ENCODE measurements at places on chromosomes 11 and 22.
A peak's percentile ranks its signal among the peaks of the same experiment; 100 is the strongest.

- DNase-seq, result no peak
Measured at GRCh38 chr11:72574548-72575460, 99.4 kb downstream of the PDE2A start.

DNA sequence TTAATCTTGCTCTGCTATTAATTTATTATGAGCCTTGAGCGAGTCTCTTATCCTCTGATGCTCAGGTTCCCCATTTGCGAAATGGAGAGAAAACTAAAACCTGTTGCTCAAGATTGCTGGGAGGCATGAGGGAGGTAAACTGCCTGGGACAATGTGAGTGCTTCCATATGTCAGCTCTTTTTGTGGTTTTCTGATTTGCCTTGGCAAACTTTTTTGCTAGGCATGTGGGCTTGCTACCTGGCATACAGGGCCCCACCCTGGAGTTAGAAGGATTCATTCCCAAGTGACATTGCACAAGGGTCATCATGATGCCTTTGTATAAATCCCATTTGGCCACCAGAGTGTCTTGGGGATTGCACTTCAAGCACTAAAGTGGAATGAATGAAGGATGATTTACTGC lies 22.4 kb downstream of the TSPAN18 start:
- no peak for DNase-seq

DNA sequence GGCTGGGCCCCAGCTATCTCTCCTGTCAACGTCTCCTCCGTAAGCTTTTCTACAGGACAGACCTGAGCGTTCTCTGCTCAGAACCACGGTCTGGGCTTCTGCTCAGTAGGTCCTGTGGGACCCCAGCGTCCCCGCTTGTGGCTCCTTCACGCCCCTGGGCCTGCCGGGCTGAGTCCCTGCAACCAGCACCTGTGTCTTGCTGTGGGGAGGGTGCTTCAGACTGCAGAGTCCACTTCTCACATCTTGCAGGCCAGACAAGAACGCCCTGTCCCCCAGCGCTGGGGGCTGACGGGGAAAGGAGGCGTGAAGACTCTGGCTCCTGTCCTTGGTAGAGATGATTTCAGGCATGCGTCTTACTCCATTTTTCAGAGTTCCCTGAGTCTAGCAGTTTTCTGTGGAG lies 1480.8 kb downstream of the BRD1 start:
- no peak for DNase-seq

DNA sequence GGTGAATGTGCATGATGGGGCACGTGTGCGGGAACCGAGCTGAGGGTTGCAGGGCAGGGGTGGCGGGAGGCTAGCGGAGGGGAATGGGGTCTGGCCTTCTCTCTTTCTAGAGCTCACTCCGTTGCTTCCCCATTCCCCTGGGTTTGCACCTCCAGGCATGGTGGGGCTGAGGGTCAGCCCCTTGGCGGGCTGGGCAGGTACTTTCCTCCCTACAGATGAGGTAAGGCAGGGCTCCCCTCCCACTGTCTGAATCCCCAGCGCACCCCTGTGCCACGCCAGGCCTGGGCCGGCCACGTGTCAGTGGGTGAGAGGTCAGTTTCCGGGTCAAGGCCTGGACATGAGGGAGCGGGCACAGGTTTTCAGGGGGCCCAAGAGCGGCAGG lies 8.9 kb downstream of the SUSD2 start:
- DNase-seq, result no peak

DNA sequence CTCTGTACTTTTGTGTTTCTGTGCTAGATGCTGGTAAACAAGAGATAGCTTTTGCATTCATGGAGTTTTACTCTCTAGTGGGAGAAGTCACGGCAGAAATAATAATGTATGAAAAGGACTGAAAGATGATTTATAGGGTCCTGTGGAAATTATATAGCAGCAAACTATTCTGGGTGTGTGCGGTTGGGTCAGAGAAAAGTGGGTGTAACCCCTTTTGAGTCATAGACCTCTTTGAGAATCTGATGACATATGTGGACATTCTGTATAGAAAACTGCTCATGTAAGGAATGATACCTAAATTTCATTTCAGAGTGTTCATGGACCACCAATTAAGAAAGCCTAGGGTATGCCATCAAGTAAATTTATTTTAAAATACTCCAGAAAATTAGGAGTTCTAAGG lies 54.4 kb downstream of the TMEM135 start:
- DNase-seq, result no peak

DNA sequence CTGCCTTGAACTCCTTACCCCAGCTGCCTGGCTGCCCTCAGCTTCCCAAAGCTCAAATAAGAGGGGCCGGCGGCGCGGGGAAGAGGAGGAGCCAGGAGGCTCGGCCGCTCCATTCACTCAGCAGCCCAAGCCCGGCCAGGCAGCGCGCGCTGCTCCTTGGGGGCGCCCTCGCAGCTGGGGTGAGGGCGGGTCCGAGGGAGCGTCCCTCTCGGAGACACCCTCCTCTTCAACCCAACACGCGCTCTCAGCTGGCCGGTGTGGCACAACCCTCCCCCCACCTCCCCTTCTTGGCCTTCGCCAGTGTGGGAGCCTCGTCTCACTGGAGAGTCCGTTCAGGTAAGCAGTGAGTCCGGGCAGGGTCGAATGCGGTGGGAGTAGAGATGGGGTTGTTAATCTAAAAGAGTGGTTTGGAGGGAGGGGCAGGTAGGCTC lies at the start of gene WT1:
WT1 (minus strand) TSS at position 29 of the 431 bp plus-strand sequence.
- DNase-seq, result no peak

GRCh38 chr11:7924536-7924935 lies 6.5 kb downstream of the OR10A6 start:
- no peak for DNase-seq

GRCh38 chr11:70885281-70886231 lies 366.8 kb downstream of the SHANK2 start:
- DNase-seq, result no peak

DNA sequence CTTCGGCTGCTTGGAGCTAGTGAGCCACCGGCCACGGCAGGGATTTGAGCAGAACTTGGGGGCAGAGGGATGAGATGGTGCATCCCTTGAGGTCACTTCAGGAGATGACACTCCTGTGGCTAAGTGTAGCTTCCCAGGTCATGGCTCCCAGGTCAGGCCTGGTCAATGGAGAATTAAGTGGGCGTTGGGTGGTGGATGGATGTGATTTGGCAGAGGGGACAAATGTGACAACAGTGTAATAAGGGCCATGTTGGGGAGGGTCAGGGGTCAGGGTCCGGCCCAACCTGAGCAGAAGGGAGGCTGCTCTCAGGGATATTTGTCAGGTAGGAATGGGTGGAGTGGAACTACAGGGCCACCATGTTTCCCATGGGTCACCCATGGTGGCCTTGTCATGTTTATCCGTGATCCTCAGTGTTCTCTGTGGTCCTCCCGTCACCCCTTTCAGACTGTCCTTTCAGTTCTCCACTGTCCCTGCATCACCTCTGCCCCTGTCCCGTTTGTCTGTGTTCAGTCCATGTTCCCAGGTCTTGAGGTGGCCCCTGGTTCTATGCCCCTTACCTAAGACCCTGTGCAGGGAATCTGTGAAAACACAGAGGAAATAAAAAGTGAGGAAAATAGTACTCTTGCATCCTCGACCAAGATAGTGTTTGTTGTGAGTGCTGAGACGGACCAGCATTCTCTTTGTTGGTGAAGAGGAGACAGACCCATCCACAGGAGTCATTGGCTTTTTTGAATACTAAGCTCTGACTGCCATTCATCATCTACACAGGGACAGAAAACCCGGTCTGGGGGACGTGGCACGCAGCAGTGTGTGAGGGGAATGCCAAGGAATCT lies 6.1 kb downstream of the SLC25A1 start:
- peak; percentile 18 for DNase-seq

DNA sequence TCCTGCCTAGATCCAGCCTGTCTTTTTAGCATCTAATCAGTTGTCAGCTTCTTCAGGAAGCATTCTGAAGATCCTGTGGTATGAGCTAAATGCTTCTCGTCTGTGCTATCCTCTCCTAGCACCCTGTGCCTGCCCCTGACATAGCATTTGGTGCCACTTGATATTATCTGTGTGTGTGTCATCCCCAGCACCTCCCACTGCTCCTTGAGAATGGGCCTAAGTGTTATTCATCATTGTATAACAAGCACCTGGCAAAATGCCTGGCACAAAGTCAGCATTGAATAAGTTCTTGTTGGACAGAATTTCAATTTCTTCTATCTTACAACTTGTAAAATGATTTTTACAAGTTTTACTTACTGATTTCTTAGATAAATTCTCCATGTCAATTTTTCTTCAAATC lies 28.1 kb upstream of the OLFML1 start:
- no peak for DNase-seq

DNA sequence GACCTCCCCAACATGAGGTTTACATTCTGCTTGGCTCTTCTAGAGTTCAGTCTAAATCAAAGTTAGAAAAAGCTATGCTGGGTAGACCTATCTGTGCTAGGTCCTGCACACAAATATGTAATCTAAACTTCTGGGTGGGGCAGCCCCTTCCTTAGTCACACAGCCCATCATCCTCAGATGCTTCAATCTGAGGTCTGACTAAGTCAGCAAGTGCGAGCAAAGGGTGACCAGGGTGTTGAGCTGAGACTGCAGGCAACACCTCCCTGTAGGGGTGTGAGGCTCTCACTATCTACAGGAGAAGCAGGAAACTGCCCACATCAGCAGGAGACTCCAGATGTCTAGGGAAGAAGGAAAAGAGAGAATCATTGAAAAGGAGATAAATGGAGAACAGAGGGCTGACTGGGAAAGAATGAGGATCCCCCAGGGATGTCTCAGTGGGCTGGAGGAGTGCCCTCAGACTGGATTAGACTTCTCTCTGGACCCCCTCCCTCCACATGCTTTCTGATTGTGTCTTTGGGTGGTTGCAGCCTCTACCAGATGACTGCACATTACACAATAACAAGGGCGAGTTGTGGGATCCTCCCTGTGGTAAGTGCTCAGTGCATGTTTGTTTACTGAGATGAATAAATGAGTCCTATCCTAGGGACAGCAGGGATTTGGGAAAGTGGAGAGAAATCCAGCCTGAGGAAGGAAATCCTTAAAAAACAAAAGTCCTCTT lies 266.2 kb upstream of the PLET1 start:
- DNase-seq, result no peak

DNA sequence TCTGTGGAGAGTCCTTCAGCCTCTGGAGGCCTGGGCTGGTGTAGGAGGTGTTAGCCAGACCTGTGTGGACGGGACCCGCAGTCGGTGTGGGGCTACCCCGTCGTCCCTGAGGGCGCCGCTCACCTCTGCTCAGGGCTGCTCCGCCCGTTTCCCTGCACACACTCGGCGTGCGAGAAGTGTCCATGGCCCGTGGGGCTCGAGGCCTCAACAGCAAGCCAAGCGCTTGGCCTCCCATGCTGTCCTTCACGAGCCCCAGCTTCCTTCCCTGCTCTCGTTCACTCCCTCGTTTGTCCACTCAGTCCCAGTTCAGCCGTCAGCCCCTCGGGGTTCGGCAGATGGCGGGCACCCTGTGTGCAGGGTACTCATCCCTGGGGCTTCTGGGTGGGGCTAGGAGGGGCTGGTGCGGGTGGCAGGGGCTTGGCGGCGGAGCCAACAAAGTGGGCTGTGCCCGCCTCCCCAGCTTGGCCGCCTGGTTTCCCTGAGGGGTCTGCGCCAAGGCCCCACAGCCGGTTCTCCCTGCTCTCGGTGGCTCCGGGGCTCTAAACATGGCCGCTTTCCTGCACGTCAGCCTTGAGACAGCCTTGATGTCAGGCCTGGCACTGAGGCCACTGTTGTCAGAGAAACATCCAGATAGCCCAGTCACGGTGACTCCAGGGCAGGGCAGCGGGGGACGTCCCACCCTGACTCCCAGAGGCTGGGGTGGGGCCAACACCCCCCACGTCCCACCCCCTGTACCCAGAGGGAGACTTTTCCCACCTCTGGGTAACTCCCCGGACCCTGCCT lies 3.3 kb downstream of the MUC6 start:
- DNase-seq, result no peak

DNA sequence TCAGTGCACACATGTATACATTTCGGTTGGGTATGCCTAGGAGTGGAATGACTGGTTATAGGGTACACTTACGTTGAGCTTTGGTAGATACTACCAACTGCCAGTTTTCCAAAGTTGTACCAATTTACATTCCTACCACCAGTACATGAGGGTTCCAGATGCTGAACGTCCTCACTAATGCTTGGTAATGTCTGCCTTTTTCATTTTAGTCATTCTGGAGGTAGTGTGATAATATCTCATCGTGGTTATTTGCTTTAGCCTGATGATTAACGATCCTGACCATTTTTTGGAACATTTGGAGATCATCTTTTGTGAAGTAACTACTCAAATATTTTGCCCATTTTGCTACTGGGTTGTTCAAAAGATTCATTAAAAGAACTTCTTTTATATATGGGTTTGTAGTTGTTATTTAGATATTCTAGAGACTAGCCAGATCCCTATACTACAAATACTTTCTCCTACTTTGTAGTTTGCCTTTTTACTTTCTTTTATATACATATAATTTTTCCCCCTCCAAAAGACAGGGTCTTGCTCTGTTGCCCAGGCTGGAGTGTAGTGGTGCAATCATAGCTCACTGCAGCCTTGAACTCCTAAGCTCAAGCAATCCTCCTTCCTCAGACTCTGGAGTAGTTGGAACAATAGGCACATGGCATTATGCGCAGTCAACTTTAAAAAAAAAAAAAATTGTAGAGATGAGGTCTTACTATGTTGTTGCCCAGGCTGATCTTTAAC lies 62.1 kb downstream of the RBFOX2 start:
- DNase-seq, result no peak

GRCh38 chr11:17766590-17766989 lies 32.0 kb downstream of the KCNC1 start:
- DNase-seq, result no peak

- DNase-seq, result no peak
Measured at GRCh38 chr11:110486156-110486555, 56.4 kb downstream of the FDX1 start.

- DNase-seq, result no peak
Measured at GRCh38 chr11:23124996-23125395, 264.7 kb upstream of the CCDC179 start.

GRCh38 chr22:20316217-20316843 lies 3.5 kb downstream of the DGCR6L start:
- peak; percentile 13 for DNase-seq

DNA sequence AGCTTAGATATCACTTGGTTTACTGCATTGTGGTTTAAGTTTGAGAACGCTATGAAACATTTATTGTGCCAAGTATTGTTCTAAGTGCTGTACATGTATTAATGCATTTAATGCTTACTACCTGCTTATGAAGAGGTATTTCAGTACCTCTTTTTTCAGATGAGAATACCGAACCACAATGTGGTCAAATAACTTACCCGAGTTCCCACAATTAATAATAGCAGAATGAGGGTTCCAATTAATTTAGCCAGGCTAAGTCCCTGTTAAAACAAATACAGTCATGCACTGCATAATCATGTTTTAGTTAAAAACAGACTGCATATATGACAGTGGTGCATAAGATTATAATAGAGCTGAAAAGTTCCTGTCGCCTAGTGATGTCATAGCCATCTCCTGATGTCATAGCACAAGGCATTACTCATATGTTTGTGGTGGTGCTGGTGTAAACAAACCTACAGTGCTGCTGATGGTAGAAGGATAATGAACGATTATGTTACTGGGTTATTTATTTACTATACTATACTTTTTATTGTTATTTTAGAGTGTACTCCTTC lies 4.3 kb downstream of the ZC3H12C start:
- DNase-seq, result no peak
